ENCODE measurements at places on chromosomes 7 and 10.

GRCh38 chr7:68143345-68143744 lies 1146.7 kb downstream of the TYW1 start:
- DNase-seq = no peak

DNA sequence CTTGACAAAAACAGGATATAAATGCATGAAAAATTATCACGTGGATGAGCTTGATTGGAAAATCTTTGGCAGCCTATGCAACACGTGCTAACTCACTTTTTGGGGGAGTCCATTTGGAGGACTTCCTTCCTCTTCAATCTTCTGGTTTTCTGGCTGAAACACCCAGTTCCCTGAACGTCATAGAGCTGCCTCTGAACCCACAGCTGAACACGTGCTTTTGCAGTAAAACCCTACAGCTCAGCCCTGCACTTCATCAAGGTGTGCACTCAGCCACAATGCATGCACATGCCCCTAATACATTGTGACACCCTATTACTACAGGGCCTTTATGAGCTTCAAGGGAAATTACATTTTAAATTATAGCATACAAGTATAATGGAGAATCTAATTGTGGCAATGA lies 808.7 kb upstream of the AUTS2 start:
- DNase-seq = no peak

GRCh38 chr7:130791746-130792145 lies 57.7 kb upstream of the KLF14 start:
- DNase-seq = no peak

GRCh38 chr7:155543011-155543876 lies 3.1 kb downstream of the CNPY1 start:
- no peak for DNase-seq

- DNase-seq = no peak
Measured at GRCh38 chr10:86244297-86245014, 122.1 kb downstream of the GRID1 start.

DNA sequence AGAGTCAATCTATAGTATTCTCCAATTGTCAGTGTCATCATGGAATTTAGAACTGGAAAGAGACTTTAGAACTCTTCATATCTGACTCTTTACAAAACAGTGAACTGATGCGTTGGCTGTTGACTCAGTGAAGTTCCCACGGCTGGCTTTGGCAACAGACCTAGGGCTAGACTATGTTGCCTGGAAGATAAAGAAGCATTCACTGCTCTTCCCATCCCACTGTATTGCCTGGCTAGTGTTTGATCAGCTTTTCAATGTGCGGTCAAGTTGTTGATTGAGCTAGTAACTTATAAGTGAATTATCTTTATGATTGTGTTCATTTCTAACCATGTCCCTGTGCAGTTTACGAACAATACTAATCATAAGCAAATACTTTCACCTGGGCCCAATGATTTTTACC lies 365.7 kb upstream of the LRGUK start:
- no peak for DNase-seq

DNA sequence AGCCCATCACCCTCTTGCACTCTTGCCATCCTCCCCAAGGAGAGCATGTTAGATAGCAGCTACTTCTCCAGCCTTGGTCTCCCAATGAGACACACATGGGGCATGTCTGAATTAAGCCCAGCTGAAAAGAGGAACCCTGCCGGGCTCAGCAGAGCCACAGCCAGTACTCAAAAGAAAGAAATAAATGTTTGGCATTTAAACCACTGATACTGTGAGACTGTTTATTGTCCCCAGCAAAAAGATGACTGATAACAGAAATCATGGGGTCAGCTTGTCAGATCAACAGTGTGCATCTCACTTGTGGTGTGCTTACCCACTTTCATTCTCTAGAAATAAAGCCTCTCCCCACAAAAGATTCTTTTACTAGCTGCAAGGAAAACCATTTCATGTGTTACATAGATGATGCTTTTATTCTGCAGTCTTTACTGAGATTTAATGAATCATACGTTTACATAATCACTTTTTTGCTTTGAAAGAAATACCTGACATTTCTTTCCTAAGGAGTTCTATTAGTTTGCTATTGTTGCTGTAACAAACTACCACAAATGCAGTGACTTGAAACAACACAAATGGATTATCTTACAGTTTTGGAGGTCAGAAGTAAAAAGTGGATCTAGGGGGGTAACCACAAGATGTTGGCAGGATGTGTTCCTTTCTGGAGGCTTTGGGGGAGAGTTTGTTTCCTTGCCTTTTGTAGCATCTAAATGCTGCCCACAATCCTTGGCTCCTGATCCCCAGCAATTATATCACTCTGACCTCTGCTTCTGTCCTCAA lies 20.9 kb downstream of the ANKRD7 start:
- DNase-seq = no peak

GRCh38 chr10:84329986-84330651 lies 1.7 kb downstream of the CCSER2 start:
- peak; percentile 2 for DNase-seq

GRCh38 chr10:106043863-106044262 lies 1120.6 kb downstream of the SORCS1 start:
- no peak for DNase-seq

- peak; percentile 58 for DNase-seq
Measured at GRCh38 chr10:96830511-96831199, 1.4 kb upstream of the LCOR start.

- DNase-seq = no peak
Measured at GRCh38 chr10:20970044-20970443, 72.9 kb upstream of the NEBL start.

DNA sequence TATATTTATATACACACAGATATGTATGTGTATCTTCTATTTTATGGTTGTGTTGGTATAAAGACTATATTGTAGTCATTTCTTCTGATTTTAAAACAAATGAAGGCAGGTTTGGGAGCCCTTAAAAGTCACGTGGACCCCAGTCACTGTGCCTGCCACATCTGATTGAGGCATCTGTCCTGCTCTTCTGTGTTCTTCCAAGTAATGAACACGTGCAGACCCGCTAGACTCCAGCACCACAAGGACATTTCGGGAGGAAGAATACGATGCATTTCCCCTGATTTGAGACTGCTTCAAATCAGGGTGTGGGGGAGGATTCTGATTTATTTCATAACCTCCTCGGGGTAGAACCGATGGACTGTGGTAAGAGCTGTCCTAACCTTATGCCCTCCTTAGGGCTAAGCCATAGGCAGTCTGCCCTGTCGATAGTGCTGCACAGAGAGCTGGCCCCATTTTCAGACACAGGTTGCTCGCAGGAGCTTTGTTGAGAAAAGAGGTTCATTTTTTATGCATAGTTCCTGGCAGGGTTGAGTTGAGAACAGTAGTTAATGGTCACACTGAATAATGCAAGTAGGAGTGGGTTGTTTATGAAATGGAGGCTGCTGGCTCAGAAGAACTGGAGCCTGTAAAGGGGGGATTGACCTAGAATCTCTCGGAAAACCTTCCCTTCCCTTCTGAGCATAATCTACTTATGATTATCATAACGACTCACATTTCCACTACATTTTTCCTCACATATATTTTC lies 55.0 kb upstream of the C10orf120 start:
- no peak for DNase-seq

DNA sequence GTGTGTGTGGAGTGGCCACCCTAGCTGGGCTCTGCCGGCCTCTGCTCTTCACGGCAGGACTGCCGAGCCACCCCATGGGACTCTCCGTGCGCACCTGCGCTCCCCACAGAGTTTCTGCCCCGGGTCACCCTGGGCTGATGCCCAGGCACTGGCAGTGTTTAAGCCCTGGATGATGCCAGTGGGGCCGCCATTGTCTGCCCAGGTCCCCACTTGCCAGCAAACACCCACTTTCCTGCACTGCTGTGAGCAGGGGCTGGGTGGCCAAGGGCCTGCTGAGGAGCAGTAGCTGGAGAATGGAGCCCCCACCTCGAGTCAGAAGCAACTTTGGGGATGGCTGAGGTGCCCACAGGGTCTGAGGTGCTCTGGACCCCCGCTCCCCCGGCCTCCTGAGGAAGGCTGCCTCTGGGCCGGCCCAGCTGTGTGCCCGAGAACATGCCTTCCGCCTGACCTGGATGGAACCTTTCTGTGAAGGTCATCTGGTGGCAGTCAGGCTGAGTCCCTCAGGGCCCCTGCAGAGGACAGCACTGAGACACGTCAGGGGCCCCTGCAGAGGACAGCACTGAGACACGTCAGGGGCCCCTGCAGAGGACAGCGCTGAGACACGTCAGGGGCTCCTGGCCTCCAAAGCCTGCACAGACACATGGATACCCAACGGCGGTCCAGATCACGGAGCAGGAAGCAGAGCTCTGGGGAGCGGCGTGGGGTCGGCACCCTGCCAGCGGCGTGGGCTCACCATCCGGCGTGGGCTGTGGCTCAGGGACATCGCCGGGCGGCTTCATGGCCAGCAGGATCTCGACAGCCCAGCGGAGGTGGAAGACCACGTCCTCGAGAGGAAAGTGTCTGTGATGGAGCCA lies 62.0 kb downstream of the CFAP46 start:
- no peak for DNase-seq

- no peak for DNase-seq
Measured at GRCh38 chr10:132537684-132538001, at the start of gene INPP5A. Gene INPP5A (plus strand): TSS chr10:132537787. CDS start chr10:132538097, 310 bp downstream.

DNA sequence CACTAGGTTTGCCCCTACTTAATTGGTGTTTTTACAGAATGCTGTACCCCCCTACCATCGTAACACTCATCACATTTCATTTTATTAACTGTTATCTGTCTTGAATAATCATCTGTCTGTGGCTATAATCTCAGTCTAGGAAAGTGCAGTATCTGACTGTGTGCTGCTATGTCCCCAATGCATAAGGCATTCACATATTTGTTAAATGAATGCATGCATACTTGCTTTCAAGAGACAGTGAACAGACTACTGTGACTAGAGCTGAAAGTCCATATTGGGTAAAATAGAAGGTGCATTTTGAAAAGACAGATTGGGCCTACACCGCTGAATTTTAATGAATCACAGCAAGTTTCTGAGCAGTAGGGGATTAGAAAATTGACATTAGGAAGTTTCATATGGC lies 112.3 kb downstream of the ARHGAP12 start:
- DNase-seq = no peak

- DNase-seq = no peak
Measured at GRCh38 chr10:91975438-91975837, 51.9 kb downstream of the BTAF1 start.

GRCh38 chr10:88431103-88431502 lies 152.0 kb downstream of the RNLS start:
- DNase-seq = no peak

DNA sequence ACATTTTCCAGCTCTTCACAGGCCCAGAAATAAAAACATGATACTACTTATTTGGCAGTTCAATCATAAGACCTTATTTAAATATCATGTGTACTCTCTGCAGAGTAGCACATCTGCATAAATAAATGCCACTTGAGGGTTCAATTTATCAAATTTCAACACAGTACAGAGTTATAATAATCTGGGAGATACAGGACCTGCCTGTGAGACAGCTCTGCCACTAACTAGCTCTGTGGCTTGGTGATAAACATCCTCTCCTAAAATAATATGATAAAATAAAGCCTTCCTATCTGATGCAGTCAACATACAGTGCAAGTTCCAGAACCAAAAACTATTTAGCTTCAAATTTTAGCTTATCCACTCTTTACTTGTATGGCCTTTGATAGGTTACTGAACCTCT lies 90.9 kb upstream of the GATAD1 start:
- no peak for DNase-seq

DNA sequence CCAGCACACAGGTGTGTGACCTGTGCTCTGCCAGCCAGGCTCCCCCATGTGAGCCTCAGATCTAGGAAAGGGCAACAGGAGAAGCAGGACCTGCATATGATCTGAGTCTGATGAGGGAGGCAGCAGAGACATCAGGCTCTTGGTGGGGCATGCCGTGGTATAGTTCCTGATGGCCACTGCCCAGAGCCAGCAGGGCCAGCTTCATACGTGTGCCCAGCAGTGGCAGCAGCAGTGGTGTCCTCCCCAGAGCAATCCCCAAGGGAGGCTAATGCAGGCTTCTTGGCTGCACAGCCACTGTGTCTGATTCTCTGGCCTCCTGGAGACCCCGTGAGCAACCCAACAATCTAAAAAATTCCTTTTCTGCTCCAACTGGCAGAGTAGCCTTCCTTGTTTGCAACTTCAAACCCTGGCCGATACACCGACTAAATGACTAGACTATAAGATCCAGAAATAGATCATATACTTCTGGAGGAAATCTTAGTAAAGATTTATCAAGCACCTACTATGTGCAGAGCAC lies 230.6 kb upstream of the ZMIZ1 start:
- DNase-seq = no peak

GRCh38 chr10:49005270-49005669 lies 65.6 kb upstream of the LRRC18 start:
- no peak for DNase-seq

DNA sequence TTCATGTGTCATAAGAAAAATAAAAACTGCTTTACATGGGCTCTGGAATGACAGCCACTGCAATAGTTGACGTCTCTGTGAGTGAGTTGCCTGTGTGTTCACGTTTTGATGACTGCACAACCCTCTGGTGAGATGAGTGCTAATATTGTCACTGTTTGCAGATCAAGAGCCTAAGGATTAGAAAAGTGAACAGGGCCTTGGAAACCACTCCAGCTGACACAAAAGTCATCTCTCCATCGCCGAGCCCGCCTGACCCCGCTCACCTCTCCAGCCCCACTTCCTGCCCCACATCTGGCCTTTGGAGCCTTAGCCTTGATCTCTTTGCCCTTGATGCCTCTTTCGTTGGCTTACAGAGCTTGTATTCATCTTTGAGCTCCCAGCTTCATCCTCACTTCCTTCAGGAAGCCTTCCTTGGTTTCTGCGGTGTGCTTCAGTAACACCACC lies 351.7 kb downstream of the TCERG1L start:
- no peak for DNase-seq

DNA sequence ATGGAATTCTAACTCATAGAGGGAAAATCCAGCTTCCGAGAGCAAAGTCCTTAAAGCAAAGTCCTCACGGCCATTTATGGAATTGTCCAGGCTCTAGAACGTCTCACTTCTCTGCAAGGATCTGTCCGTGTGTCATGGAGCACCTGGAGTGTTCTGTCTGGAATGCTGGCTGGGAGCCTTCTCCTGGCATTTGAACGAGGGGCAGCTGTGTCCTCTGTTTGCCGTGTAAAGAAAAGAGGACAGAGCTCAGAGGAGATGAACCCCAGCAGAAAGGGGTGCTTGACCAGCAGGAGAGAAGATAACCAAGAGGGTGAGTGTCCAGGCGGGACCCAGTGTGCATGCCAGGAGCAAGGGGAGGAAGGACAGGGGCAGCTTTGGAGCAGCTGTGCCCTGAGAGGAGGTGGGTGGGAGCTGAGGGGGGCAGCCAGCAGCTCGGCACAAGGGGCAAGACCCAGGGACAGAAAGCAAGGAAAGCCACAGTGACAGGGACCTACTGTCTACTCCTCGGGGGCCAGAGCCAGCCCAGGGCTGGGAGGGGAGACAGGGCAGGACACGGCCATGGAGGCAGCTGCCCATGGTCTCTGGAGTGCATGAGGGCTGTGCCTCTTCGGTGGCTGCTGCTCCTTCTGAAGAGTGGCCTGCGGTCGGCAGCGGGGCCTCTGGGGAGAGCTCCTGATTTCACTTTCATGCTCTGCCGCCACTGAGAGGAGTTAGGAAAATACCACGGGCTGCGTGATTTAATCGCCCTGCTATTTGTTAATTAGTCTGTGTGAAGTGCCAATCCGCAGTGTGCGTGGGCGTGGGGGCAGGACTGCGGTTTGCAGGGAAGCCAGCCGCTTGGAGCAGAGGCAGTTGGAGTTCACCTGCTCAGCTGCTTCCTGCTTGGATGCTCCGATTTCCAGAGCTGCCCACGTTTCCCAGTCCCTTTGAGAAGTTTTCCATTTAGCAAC lies 149.3 kb upstream of the SHH start:
- DNase-seq = no peak
